ENCODE measurements at places on chromosomes 4 and X.

DNA sequence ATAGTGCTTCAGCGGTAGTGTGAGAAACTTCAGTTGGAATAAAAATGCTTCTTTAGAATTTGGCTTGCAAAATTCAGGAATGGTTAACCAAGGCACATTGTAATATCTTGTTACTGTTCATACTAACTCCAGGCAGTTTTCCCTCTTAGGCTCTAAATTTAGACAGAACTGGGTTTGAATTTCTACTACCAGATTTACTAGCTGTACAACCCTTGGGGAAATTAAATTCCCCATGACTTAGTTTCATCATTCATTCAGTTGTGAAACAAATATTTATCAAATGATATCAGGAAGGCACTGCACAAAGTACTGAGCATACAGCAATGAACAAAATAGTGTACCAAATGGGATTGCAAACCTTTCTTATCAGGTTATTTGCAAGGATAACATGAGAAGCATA is 135.0 kb upstream of the IL15 start:
- no peak overlapping the region for H3K27ac ChIP-seq
- DNase-seq: no peak
- no peaks in the 10 kb centered on the region for H3K27me3 ChIP-seq
- no peaks in the 10 kb centered on the region for H3K4me1 ChIP-seq

DNA sequence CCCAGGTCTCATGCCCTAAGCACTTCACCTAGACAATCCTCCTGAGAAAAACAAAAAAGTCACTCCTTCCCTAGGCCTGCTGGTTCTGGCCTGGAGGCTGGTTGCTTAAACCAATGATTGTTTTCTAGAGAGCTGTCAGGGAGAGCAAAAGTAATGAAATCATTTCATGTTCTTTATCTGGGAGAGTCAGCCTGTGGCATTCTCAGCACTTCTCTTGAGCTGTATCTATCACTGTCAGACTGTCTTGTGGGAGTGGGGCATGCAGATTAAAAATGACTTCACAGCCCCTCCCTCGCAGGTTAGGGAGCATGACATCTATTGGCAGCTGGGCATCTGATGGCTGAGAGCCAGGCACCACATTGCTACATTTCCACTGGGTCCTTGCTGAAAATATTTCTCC is 20.4 kb upstream of the TMEM154 start:
- no peaks in the 10 kb centered on the region for H3K27me3 ChIP-seq
- no peak overlapping the region for H3K4me3 ChIP-seq
- peaks cover 7% of the 10 kb centered on the region for H3K4me1 ChIP-seq
- no peaks in the 10 kb centered on the region for H3K36me3 ChIP-seq

- peak; percentile 91 for DNase-seq
- H3K27me3 ChIP-seq: no peaks in the 10 kb centered on the region
- H3K4me3 ChIP-seq: no peak overlapping the region
- peaks cover 6% of the 10 kb centered on the region for H3K4me1 ChIP-seq
- no peak overlapping the region for H3K27ac ChIP-seq
Measured at GRCh38 chr4:40908702-40909362, 159.1 kb downstream of the NSUN7 start.

GRCh38 chr4:67714955-67715354 is 14.0 kb upstream of the UBA6 start:
- no peak overlapping the region for H3K27ac ChIP-seq
- no peaks in the 10 kb centered on the region for H3K36me3 ChIP-seq

GRCh38 chr4:72312032-72312650 is 256.9 kb downstream of the ADAMTS3 start:
- no peaks in the 10 kb centered on the region for H3K27me3 ChIP-seq
- no peak overlapping the region for H3K4me3 ChIP-seq
- peak; percentile 54 for DNase-seq

GRCh38 chr4:100682477-100683218 is 164.8 kb upstream of the EMCN start:
- no peak for DNase-seq
- no peak overlapping the region for H3K4me3 ChIP-seq

GRCh38 chr4:6918338-6918737 is 8.7 kb downstream of the TBC1D14 start:
- no peak overlapping the region for H3K27ac ChIP-seq
- peaks cover 5% of the 10 kb centered on the region for H3K4me1 ChIP-seq
- H3K27me3 ChIP-seq: no peaks in the 10 kb centered on the region

DNA sequence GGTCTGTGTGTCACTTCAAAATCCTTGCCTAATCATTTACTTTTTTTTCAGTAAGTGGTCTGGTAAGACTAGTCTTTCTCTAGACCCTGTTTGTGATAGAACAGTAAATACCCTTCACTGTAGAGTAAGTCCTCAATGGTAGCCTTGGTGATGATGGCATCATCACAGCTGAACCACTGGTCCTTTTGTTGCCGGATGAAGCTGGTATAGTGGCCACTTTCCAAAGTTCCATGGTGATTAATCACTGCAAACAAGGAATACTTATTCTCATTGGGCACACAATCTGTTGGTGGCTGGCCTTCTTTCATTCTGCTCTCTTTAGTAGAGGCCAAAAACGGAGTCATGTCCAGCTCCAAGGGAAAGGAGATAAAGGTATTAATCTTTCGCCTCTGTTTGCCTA is 2.9 kb downstream of the USP51 start:
- no peaks in the 10 kb centered on the region for H3K4me1 ChIP-seq
- no peak overlapping the region for H3K27ac ChIP-seq
- no peaks in the 10 kb centered on the region for H3K27me3 ChIP-seq
- H3K4me3 ChIP-seq: no peak overlapping the region
- no peak for DNase-seq

- no peaks in the 10 kb centered on the region for H3K27me3 ChIP-seq
- no peaks in the 10 kb centered on the region for H3K36me3 ChIP-seq
- no peaks in the 10 kb centered on the region for H3K4me1 ChIP-seq
- no peak overlapping the region for H3K4me3 ChIP-seq
Measured at GRCh38 chr4:139675651-139676050, 10.0 kb downstream of the MGST2 start.

GRCh38 chrX:21929209-21929608 is 11.3 kb upstream of the SMS start:
- no peak overlapping the region for H3K4me3 ChIP-seq
- H3K27ac ChIP-seq: no peak overlapping the region
- no peaks in the 10 kb centered on the region for H3K36me3 ChIP-seq

- no peaks in the 10 kb centered on the region for H3K4me1 ChIP-seq
- H3K27ac ChIP-seq: no peak overlapping the region
- H3K27me3 ChIP-seq: no peaks in the 10 kb centered on the region
- no peaks in the 10 kb centered on the region for H3K36me3 ChIP-seq
Measured at GRCh38 chr4:23355258-23355657, 534.6 kb downstream of the PPARGC1A start.

- H3K36me3 ChIP-seq: no peaks in the 10 kb centered on the region
- H3K27ac ChIP-seq: no peak overlapping the region
- no peaks in the 10 kb centered on the region for H3K4me1 ChIP-seq
- DNase-seq: no peak
- no peaks in the 10 kb centered on the region for H3K27me3 ChIP-seq
Measured at GRCh38 chrX:84047339-84047738, 140.7 kb downstream of the RPS6KA6 start.

- no peaks in the 10 kb centered on the region for H3K27me3 ChIP-seq
- DNase-seq: no peak
- no peak overlapping the region for H3K4me3 ChIP-seq
- H3K27ac ChIP-seq: no peak overlapping the region
- no peaks in the 10 kb centered on the region for H3K36me3 ChIP-seq
Measured at GRCh38 chr4:115514675-115515074, 401.3 kb upstream of the NDST4 start.
